Activated CD4-positive, alpha-beta T cell treated with anti-CD3 and anti-CD28 coated beads for 24 hours (primary cell): ENCODE measurements at places on chromosomes 5 and 9.

DNA sequence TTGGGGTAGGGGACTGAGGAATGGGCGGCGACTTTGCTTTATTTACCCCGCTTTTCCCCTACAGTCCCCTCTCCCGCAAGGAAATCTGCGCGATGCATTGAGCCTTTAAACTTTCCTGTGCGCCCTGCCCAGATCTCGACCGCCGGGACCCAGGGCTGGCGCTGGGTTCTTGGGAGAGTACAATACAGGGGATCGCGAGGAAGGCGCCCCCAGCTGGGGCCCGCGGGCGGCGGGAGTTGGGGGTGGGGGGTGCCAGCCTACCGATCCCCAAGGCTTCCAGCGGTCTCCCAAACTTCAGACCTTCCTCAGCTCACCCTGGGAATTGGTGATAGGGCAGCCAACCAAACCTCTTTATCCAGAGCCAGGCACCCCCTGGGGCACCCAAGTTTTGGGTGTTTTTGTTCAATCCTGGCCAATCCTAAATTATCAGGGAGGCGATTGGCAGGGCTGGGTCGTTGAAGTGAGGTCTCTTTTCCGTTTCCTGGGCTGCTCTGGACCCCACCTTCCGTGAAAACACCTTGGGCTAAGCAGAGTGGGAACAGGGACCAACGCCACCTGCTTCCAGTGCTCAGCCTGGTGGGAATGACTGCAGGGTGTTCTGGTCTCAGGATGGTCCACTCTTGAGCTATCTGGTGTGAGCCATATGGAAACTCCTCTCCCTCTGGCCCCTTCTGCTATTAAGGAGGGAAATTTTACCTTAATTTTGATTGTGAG, 51.4 kb upstream of the DAB2IP start:
- no peak for DNase-seq

- DNase-seq, result no peak
Observed at GRCh38 chr5:61498121-61498520, 166.1 kb downstream of the ZSWIM6 start.

GRCh38 chr5:9361835-9362234, 184.0 kb downstream of the SEMA5A start:
- no peak for DNase-seq

DNA sequence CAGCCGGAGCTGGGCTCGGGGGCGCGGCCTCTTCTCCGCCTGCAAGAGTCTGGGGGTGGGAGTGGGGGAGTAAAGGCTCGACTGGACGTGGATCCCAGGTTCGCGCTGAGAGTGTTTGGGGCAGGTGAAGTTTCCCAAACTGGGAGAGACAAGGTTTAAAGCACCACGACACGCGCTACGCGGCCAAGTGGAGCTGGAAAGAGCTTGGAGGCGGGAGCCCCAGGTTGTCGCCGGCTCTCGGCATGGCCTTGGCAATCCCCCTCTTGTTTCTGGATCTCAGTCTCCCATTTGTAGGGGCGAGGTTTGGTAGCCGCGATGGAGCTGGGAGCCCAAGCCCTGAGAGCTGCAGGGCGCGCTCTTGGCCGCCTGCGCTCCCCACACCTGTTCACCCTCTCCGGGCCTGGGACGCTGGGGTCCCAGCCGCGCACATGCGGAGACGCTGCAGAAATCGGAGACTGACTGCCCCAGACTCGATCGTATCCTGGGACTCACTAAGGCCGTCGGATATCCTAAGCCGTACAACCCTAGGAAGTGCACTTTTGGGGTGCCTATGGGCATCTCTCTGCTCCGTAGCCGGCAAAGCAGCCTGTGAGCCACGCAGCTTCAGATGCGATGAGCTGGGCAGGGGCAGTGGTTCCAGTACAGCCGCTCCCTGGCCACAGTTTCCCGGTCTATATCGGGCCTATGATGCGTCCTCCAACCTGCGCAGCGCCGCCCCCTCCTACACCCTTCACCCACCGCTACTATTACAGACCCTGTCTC, 937 bp downstream of the TMOD1 start:
- no peak for DNase-seq

DNA sequence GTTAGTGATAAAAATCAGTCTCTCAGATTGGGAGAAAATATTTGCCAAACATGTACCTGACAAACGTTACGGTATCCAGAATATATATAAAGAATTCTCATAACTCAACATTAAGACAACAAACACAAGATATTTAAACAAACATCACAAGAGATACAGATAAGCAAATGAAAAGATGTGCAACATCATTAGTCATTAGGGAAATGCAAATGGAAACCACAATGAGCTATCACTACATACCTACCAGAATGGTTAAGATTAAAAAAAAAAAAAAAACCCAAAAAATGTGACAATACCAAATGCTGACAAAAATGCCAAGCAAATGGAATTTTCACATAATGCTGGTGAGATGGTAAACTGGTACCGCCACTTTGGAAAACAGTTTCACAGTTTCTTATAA, 15.4 kb downstream of the CERT1 start:
- no peak for DNase-seq
